Fibroblast of mammary gland (primary cell): ENCODE measurements at places on chromosomes 5 and 9.
A peak's percentile ranks its signal among the peaks of the same experiment; 100 is the strongest.

- no peak for DNase-seq
These were observed 146.9 kb upstream of the TLX3 start for GRCh38 chr5:171162165-171162564.

- peak; percentile 83 for DNase-seq
These were observed 115.9 kb upstream of the MINAR2 start for GRCh38 chr5:129631961-129632360.

GRCh38 chr5:154868702-154869101 is 10.3 kb downstream of the CNOT8 start:
- peak; percentile 25 for DNase-seq

DNA sequence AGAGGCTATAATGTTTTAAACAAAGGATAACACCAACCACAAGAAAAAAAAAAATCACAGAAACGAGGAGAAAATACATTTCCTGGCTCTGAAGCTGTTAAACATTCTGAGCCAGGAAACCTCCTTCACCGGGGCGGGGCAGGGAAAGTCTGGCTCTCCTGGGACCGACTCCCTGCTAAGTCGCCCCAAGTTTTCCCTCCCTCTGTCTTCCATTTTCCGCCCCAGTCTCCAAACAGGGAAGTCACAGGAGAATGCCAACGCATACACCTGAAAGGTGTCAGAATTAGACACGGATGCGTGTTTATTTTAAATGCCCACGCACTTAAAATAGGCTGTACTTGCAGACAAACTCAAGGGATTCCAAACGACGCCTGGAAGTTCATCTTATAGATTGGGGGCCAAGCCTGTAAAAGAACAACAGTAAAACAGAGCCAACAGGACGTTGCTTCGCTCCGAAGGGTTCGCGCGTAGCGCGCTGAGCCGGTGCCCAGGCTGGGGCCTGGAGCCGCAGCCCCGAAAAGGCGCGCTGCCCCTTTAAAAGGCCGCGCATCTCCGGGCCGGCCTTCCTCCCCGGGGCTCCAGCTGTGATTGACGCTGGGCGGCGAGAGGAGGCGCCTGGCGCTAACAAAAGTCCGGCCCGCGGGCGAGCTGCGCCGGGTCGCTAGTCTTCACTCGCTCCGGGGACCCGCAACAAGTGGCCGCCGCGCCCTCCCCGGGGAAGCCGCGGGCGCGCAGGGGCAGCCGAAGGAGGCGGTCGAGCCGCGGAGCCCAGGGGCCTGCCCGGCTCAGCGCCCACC is at the start of gene FBXL7:
Gene FBXL7 (plus strand): TSS at position 653 of the 797 bp plus-strand sequence.
- DNase-seq: peak; percentile 72

GRCh38 chr5:99037668-99038067 is 108.9 kb upstream of the CHD1 start:
- DNase-seq: no peak

- DNase-seq: peak; percentile 77
These were observed 731 bp downstream of the PRR16 start for GRCh38 chr5:120464627-120465435.

DNA sequence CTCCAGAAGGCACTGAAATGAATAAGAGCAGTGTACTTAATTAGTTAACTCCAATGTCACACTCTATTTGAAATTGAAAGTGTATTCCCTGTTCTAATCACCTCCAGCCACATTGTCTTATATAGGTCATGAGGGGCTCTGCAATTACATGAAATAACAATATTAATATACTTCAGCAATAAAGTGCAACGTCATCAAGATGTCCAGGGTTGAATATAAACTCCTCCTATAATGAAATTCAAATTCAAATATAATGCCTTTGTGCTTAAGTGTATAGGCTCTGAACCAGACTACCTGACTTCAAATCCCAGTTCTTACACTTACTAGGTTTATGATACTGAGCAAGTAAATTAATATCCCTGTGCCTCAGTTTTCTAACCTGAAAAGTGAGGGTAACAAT is 195.6 kb upstream of the SMC2 start:
- no peak for DNase-seq

DNA sequence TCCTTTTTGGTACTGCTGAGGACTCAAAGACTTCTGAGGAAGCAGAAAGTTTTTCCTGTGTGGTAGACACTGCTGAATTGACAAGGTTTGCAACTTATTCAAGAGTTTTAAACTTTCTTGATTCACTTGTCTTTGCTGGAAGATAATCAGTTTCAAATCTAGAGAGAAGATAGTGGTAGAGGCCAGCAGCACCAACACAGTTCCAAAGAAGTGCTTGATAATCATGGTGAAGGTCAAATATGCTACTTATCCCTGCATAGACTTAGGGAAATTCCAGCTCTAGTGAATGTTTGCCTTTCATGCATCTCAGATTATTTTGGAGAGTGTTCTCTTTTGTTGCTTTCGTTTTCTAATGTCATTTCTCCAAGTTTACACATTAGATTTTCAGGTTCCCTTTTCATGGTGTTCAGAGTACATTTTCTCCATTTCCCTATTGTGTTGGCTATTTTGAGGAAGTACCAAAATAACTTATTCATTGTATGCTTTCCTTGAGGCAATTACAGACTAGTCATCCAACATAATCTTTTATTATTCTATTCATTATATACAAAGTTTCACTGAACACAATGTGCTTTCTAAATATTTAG is 550 bp downstream of the IFNE start:
- no peak for DNase-seq

DNA sequence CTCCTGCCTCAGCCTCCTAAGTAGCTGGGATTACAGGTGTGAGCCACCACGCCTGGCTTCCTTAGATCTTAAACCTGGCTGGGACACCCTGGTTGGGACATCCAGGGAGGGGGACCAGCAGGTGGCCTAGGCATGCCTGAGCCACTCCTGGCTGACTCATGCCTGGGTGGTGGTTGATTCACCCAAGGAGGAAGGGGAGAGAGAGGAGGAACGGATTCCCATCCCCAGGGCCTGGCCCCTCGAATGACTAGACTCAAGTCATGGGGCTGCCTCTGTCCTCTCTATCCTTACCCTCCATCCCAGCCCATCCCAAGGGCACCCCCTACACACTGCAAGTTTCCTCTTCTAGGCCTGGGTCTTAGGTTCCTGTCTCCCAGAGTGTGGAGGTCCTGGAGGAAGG is 12.7 kb downstream of the EEIG1 start:
- DNase-seq: peak; percentile 79

- DNase-seq: no peak
These were observed 31.5 kb upstream of the PPP3R2 start for GRCh38 chr9:101626295-101626694.

GRCh38 chr5:83472213-83472507 is 616 bp downstream of the VCAN start:
- no peak for DNase-seq

DNA sequence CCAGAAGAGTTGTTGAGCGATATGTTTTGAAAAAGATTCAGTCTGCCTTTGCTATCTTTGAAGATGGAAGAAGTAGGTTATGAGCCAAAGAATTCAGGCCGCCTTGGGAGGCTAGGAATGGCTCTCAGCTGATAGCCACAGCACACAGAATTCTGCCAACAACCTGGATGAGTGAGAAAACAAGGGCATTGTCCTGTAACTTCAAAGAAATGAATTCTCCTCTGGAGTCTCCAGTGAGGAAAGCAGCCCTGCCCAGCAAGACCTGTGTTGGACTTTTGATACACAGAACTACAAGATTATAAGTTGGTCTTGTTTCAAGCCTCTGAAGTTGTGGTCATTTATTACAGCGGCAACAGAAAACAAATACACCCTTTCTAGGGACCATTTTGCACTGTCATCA is 509.9 kb upstream of the ZNF608 start:
- DNase-seq: no peak

GRCh38 chr5:169494383-169494935 is 89.1 kb upstream of the SPDL1 start:
- peak; percentile 7 for DNase-seq

DNA sequence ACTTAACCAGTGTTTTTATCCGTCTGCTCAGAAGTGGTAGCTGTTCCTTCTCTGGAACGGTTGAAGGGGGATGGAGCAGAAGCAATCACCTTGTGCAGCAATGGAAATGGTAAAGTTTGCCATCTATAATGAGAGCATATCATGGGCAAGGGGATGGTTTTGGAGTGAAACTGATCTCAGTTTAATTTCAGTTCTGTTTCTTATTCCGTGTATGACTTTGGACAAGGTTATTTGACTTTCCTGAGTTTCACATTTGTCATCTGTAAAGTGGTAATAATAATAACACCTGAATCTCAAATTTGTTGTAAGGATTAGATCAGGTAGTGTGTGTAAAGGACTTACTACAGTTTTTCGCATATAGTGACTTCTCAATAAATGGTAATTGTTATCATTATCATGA is 106.1 kb downstream of the PCSK1 start:
- no peak for DNase-seq

DNA sequence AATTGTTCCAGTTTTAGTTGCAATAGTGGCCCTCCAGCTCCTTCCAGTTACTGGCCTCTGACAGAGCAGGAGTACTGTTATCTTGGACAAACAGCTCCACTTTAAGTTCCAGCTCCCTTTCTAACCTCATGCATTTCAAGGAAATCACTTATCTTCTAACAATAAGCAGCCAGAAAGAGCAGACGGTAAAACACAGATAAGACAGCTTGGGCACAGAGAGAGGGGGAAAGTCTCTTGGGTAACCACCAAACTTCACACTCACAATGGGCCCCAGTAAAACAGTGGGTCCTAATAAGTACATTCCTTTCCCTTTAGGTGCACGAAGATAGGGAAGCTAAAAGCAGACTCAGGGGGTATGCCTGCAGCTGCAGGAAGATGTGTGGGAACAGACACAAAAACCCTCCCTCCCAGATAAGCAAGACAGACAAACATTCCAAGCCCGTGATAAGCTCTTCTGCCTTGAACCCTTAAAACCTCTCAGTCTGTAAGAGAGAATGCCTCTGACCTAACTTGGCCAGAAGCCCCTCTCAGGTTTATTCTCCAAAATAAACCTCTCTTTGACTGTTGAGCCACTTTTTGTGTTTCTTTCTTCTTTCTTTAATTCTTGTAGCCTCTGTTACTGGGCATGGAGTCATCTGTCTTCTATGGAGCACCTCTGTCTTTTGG is 30.8 kb downstream of the OR1J1 start:
- no peak for DNase-seq

GRCh38 chr5:147169901-147170300 is 64.9 kb upstream of the STK32A start:
- no peak for DNase-seq

DNA sequence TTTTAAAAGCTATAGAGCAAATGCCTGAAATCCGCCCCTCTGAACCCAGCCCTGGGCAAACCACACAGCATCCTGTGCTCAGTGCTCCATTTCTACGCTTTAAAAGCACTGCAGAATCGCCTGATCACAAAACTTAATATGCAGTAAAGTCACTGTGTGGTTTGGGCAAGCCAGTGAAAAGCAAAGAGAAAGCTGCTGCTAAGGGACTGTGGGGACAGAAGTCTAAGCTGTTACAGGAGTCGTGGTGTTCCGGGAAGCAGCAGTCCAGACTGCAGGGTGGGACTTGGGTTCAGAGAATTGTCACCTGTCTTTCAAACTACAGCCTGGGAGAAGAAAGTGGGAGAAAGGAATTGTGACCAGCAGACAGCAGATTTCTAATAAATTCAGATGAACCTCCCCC is 8.2 kb downstream of the RAPGEF1 start:
- DNase-seq: no peak

DNA sequence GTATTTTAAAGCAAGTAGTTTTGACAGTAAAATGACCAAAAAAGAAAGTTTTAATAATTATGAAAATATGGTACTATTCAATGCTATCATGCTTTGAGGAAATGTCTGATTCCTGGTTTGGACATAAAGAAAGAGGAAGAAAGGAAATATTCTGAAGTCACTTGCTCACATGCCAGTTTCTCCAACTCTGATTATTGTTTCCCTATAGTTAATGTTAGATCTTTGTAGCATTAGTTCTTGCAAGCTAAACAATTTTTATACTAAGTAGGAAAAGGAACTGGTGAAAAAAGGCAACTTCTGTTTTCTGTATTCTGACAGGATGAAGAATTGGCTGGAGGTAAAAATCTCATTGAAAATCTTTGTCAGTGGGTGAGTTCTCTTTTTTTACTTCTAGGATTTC is 119.5 kb downstream of the YTHDC2 start:
- no peak for DNase-seq

DNA sequence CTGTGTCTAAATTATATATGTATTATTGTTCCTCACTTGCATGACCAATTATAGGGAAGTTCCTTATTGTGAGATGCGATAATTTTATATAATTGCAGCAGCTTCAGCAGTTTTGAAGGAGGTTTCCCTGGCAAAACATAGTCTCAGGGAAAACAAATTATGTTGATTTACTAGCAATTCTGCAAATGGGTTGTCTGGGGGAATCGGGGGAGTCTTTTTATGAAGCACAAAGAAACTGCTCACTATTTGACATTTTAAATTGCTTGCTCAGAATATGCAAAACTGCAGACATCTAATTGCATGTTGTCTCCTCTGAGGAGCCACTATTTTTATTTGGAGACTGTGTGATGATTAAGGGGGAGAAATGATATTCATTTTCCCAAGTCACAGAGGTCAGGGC is 361.6 kb downstream of the YTHDC2 start:
- DNase-seq: no peak

- no peak for DNase-seq
These were observed 30.0 kb upstream of the LPCAT1 start for GRCh38 chr5:1553539-1554409.

- DNase-seq: no peak
These were observed 9.2 kb downstream of the TAF11L12 start for GRCh38 chr5:17619354-17619753.

DNA sequence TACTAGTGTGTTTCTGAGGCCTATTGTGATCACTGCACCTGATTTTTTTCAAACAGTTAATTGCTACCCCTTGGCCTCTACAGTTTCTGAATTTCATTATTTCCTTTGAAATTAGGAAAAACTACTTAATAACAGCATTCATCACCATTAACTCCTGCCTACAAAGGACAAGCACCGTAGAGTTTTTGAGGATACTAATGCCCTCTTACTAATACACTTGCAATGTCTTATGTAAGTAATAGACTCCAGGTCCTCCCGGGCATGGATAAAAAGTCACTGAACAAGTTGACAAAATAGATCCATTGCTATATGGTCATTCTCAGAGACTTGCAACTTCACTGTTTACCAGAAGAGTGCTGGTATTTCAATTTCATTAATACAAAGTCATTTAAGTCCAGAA is 1172.5 kb downstream of the CDH12 start:
- peak; percentile 46 for DNase-seq

DNA sequence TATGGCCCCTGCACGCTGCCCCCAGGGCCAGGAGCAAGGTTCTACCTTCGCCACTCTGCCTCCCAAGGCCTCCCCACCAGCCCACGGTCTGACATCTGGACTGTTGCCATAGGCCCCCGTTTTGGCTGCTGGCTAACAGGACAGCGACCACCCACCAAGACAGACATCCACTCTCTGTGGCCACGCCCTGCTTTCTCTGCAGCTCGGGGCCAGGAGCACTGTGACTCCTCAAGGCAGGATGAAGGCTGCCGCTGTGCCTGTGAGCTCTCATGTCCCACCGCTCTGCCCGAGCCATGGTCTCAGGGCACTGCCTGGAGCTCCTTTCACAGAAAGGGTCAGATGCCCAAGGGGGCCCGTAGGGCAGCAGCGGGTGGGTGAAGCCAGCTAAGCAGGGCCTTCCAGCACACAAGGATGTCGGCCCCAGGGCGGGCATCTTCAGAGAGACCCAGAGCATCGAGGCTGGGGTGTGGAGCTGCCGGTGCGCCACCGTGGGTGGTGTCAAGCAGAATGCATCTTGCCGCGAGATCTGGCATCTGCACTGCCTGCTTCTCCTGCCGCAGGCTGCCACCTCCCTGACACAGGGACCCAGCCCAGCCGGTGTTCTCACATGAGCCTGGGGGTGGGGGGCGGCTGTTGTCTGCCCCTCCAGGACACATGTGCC is 92.2 kb upstream of the ADAMTS2 start:
- DNase-seq: no peak
